ENCODE measurements at places on chromosomes 13 and 19. TPM values are rescaled to one million over a fixed set of nuclear protein-coding genes. Genes with fewer than 3 reads are reported as not detected.

DNA sequence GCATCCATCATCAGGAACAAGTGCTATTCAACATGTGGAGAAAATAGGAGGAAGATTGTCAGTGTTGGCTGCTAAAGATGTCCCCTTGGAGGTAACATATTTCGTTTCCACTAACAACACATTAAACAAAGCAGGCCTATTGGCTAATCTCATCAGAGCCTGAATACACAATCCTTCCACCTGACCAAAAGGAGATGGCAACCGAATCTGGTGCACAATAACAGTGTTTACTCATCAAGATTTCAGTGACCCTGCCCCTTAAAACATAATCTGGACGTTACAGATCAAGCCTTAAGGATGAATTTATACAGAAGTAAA lies 582.5 kb downstream of the EFNB2 start:
- no peaks in the 10 kb centered on the region for H3K27me3 ChIP-seq
- H3K27ac ChIP-seq = no peak overlapping the region
- DNase-seq = no peak
- no peaks in the 10 kb centered on the region for H3K36me3 ChIP-seq

DNA sequence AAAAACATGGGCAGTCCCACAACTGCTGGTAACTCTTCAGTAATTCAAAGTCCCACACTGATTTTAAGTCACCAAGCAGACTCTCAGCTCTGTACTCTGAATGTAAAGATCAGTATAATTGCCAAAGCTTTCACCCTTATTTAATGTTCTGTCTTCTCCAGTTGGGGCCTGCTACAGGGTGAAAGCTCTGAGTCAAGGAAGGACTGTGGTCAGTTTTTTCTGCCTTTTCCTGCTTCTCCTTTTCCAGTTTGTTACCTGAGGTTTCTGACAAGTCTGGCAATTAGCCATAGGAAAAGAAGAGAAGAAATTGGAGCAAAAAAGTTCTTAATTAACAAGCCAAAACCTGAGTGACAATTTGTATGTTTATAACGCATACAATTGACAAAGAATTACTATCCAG lies 279.3 kb downstream of the RBM26 start:
- DNase-seq = no peak
- peaks cover 5% of the 10 kb centered on the region for H3K27me3 ChIP-seq
- H3K27ac ChIP-seq = no peak overlapping the region
- H3K4me3 ChIP-seq = no peak overlapping the region
- no peaks in the 10 kb centered on the region for H3K36me3 ChIP-seq
- H3K4me1 ChIP-seq = no peaks in the 10 kb centered on the region

DNA sequence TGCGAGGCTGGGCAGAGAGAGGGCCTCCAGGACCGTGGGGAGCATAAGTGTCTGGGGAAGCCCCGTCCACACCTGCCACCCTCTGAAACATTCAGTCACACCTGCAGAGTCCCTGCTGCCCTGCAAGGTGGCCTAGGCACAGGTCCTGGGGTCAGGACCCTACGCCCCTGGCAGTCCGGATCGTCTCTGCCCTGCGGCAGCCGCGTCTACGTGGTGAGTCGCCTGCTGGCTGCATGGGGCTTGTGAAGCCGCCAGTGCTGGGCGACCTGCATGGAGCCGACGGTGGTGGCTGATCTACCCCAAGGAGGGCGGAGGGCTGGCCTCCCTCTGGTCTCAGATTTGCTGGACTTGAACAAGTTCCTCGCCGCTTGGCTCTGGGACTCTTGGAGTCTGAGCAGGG lies 13.0 kb downstream of the FZR1 start:
- H3K4me1 ChIP-seq = peaks cover 18% of the 10 kb centered on the region
- peaks cover 20% of the 10 kb centered on the region for H3K36me3 ChIP-seq
- H3K4me3 ChIP-seq = no peak overlapping the region
- H3K27ac ChIP-seq = no peak overlapping the region

DNA sequence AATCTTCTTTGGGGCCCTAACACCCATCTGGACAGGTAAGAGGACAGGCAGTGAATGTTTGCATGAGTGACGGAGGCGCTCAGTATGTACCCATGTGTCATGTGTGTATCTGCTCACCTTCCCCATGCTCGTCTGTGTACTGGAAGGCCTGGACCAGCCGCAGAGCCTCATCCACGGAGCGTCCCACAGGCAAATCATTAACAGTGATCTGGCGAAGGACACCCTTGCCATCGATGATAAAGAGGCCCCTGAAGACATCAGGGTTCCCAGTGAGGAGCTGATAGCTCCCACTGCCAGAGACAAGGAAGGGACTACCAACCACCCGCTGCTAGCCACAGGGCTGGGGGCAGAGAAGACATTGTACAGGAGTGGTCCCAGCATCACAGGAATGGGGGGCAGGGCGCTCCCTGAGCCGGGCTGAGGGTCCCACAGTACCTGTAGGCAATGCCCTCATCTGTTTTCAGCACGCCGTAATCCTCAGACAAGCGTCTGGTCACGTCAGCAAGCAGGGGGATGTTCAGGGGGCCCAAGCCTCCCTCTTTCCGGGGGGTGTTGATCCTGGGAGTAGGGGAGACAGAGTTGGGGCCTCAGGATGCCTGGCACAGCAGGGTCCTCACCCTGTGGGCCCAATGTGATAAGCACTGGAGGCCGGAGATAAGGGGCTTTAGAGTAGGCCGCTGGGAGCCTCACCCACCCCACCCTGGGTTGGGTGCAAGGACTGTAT lies 1.7 kb downstream of the PRDX2 start:
- DNase-seq = no peak
- H3K27ac ChIP-seq = no peak overlapping the region
- H3K4me3 ChIP-seq = peak overlapping the region; percentile 24
- peaks cover 25% of the 10 kb centered on the region for H3K36me3 ChIP-seq
- H3K27me3 ChIP-seq = no peaks in the 10 kb centered on the region
- H3K4me1 ChIP-seq = peaks cover 40% of the 10 kb centered on the region

- no peaks in the 10 kb centered on the region for H3K36me3 ChIP-seq
- peaks cover 4% of the 10 kb centered on the region for H3K27me3 ChIP-seq
- H3K4me3 ChIP-seq = no peak overlapping the region
- H3K27ac ChIP-seq = no peak overlapping the region
- peaks cover 4% of the 10 kb centered on the region for H3K4me1 ChIP-seq
Observed at GRCh38 chr19:13611596-13611995, 105.3 kb upstream of the CACNA1A start.

DNA sequence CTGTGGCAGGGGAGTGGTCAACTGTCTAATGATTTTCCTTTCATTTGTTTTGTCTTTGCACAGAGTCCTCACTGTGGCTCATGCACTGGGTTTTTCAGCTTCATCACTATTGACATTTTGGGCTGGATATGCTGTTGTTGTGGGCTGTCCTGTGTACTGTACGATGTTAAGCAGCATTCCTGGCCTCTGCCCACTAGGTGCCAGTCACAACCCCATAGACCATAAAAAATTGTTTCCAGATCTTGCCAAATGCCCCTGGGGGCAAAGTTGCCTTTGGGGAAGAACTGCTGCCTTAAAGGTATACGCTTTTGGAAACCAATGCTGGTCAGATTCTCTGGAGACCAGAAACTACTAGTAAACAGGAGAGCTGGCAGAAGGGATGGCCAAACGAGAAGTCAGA lies 310.4 kb downstream of the SPRY2 start:
- no peaks in the 10 kb centered on the region for H3K4me1 ChIP-seq
- H3K4me3 ChIP-seq = no peak overlapping the region
- DNase-seq = no peak
- no peaks in the 10 kb centered on the region for H3K36me3 ChIP-seq
- H3K27me3 ChIP-seq = no peaks in the 10 kb centered on the region

- H3K4me1 ChIP-seq = peaks cover 31% of the 10 kb centered on the region
- H3K36me3 ChIP-seq = peaks cover 21% of the 10 kb centered on the region
- H3K27me3 ChIP-seq = no peaks in the 10 kb centered on the region
- DNase-seq = peak; percentile 87
- H3K27ac ChIP-seq = peak overlapping the region; percentile 98
- H3K4me3 ChIP-seq = peak overlapping the region; percentile 95
Observed at GRCh38 chr19:18543814-18544475, 572 bp upstream of the FKBP8 start.

- peak overlapping the region; percentile 87 for H3K4me3 ChIP-seq
- peaks cover 10% of the 10 kb centered on the region for H3K36me3 ChIP-seq
- no peaks in the 10 kb centered on the region for H3K27me3 ChIP-seq
Observed at GRCh38 chr19:41363371-41363752, 587 bp downstream of the B9D2 start.

GRCh38 chr13:81406639-81407292 lies 1065.8 kb upstream of the SPRY2 start:
- no peaks in the 10 kb centered on the region for H3K36me3 ChIP-seq
- H3K27ac ChIP-seq = no peak overlapping the region
- H3K27me3 ChIP-seq = no peaks in the 10 kb centered on the region

GRCh38 chr19:35216833-35217648 lies 11.5 kb downstream of the FAM187B start:
- peak; percentile 72 for DNase-seq
- peaks cover 63% of the 10 kb centered on the region for H3K4me1 ChIP-seq
- no peak overlapping the region for H3K4me3 ChIP-seq
- H3K27ac ChIP-seq = no peak overlapping the region
- peaks cover 16% of the 10 kb centered on the region for H3K36me3 ChIP-seq

DNA sequence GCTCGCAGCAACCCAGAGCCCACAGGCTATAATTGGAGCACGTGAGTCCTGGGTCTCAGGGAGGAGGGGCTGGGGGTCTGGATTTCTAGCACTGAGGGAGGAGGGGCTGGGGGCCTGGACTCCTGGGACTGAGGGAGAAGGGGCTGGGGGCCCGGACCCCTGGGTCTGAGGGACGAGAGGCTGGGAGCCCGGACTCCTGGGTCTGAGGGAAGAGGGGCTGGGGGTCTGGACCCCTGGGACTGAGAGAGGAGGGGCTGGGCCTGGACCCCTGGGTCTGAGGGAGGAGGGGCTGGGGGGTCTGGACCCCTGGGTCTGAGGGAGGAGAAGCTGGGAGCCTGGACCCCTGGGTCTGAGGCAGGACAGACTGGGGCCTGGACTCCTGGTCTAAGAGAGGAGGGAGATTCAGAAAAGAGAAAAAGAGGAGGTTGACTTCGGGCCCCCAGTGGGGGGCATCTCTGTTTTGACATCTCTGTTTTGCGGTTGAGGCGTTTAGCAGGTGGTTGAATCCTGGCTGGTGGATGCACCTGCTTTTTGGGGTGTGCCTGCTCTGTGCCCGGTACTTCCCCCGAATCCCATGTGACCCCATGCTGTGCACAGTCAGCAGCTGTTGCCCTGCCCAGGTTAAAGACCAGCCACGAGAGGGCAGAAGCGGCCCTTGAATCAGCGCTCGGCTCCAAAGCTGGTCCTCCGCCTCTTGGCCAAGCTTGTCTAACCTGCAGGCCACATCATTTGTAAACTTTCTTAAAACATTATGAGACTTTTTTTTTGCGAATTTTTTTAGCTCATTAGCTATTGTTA lies 10.5 kb downstream of the PVR start:
- no peak overlapping the region for H3K4me3 ChIP-seq
- H3K36me3 ChIP-seq = no peaks in the 10 kb centered on the region
- H3K27ac ChIP-seq = no peak overlapping the region
- H3K27me3 ChIP-seq = no peaks in the 10 kb centered on the region
- peak; percentile 80 for DNase-seq
- H3K4me1 ChIP-seq = peaks cover 5% of the 10 kb centered on the region

DNA sequence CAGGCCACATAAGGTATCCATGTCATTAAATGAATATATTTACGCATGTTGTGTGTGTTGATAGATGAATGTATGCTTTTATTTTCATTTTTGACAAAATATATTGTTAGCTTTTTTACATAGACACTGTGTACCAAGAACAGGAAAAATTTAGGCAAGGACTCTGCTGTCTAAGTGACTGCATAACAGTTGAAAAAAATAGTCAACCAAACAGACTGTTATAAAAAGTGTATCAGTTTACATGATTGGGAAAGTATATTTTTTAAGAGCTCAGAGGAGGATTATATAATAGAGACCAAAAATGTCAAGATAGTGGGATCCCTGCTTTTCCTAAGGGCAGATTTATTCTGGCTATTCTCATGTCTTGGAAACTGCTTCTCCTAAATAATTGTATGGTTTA lies 858.0 kb downstream of the SLITRK1 start:
- no peak overlapping the region for H3K27ac ChIP-seq
- no peaks in the 10 kb centered on the region for H3K27me3 ChIP-seq
- DNase-seq = no peak
- H3K4me3 ChIP-seq = no peak overlapping the region

DNA sequence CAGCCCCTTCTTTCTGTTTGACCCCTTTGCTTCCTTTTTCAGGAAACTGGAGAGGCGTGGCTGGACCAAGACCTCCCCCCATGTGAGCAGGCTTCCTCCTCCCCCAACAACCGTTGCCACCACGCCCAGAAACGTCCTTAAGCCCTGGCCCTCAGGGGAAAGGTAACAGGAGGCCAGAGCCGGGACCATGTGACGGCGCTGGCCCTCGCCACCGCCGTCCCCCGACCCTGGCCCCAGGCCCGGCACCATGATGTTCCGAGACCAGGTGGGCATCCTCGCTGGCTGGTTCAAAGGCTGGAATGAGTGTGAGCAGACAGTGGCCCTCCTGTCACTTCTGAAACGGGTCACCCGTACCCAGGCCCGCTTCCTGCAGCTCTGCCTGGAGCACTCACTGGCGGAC lies 14.4 kb downstream of the SAMD4B start:
- H3K4me3 ChIP-seq = no peak overlapping the region
- peaks cover 17% of the 10 kb centered on the region for H3K4me1 ChIP-seq
- H3K27me3 ChIP-seq = no peaks in the 10 kb centered on the region
- H3K27ac ChIP-seq = no peak overlapping the region
- H3K36me3 ChIP-seq = peaks cover 62% of the 10 kb centered on the region
- DNase-seq = no peak

DNA sequence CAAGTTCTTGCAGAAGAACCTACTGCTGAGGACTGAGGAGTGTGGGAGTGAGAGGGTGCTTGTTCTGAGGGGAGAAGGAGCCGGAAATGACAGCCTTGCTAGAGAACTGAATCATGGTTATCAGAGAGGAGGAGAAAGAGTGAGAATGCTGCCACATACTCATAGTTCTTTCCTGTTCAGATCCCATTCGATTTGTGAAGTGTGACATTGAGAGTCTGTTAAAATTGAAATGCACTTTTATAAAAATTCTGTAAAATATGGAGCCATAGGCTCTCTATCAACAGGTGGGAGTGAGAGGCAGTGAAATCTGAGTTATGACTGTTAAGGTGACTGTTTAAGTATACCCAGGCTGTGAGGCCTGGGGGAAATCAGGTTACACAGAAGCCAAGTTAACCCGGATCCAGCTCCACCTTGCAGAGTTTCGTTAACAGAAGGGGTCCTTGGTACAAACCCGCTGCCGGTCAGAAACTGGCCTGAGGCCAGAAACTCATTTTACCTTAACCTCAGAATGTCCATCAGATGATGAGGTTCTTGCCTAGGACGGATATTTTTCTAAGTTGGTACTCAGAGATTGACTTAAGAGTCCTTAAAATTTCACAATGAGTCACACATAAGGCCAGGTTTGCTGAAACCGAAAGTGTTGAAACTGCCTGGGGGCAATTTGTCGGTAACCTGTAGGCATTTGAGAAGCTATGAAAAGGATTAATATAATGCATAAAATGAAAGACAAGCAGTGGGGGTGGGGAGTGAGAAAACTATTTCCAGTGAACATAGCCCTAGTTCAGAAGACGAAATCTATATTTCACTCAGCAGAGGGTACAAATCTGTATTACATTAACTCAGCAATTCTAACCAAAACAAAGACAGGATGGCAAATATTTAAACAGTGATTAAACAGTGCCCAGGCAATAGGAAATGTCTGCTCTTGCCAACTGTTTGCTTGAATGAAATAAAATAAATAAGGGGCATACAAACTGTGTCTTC lies 350.5 kb downstream of the KCNRG start:
- H3K27me3 ChIP-seq = peaks cover 53% of the 10 kb centered on the region
- DNase-seq = peak; percentile 60
- peak overlapping the region; percentile 71 for H3K27ac ChIP-seq
- H3K36me3 ChIP-seq = no peaks in the 10 kb centered on the region
- H3K4me1 ChIP-seq = peaks cover 45% of the 10 kb centered on the region
- peak overlapping the region; percentile 67 for H3K4me3 ChIP-seq

SIGLEC9 gene
- total RNA-seq = 1.1 TPM

ZNF677 gene
- 6.1 TPM for total RNA-seq

NKPD1 gene
- total RNA-seq = 0.10 TPM

GJB2 gene
- 5.6 TPM for total RNA-seq

NFKBIB gene
- total RNA-seq = 40.8 TPM

ATP4A gene
- not detected for total RNA-seq

ZNF177 gene
- 0.50 TPM for total RNA-seq

NRTN gene
- total RNA-seq = 0.43 TPM
